ENCODE measurements at places on chromosomes 2 and 18. TPM values are rescaled to one million over a fixed set of nuclear protein-coding genes. Genes with fewer than 3 reads are reported as not detected.

RAX gene
- polyA plus RNA-seq, result not detected

DNA sequence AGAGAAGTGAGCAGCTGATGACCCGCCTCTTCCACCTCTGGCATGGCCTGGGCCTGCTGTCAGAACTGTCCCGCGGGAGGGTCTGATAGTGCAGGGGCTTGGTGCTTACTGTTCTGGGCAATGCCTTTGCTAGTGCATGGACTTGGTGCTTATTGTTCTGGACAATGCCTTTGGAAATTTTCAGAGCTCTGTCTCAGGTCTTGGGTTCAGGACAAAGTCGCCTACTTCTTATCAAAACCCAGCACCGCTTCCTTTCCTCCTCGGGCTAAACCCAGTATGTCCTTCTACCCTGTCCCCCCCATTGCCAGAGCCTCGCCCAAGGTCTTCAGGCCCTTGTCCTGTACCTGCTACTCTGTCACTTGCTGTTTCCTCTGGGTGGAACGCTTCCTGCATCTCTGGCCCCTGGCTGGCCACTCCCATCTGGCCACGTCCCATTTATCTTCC lies 149.6 kb downstream of the ACKR3 start:
- no peak for DNase-seq

DSG4 gene
- polyA plus RNA-seq, result not detected

ANTXR1 gene
- 78.6 TPM for polyA plus RNA-seq

DNA sequence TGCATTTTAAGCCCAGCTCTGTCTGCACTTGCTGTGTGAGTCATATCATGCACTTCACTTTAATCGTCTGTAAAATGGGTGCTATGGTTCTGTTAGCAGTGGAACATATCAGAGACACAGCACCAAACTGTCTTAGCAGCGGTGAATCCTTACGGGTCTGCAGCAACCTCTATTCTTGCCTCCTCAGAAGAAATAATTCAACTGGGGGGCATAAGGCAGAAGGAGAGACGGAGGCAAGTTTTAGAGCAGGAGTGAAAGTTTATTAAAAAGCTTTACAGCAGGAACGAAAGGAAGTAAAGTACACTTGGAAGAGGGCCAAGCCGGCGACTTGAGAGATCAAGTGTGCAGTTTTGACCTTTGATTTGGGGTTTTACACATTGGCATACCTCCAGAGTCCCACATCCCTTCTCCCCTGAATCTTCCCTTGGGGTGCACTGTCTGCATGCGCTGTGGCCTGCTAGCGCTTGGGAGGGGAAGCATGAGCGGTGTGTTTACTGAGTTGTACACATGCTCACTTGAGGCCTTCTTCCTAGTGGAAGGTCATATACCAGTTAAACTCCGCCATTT lies 109.8 kb downstream of the DDX1 start:
- DNase-seq, result no peak

DNA sequence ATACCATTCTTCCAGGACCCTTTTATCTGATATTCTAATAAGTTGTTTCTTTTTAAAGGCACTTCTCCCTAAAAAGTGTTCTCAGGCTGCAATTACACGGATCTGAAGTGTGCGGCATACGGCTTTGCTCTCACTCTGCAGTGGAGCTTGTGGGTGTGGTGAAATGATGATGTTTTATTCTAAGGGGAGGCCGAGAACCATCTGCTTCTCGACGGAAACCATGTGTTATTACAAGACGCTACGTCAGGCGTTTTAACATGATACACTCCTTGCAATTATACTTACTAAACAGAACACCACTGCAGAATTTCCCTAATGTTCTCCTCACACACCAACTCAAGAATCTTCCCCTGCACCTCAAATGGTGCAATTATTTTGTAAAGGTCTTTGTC lies 34.9 kb upstream of the CTDP1 start:
- DNase-seq, result no peak

DNA sequence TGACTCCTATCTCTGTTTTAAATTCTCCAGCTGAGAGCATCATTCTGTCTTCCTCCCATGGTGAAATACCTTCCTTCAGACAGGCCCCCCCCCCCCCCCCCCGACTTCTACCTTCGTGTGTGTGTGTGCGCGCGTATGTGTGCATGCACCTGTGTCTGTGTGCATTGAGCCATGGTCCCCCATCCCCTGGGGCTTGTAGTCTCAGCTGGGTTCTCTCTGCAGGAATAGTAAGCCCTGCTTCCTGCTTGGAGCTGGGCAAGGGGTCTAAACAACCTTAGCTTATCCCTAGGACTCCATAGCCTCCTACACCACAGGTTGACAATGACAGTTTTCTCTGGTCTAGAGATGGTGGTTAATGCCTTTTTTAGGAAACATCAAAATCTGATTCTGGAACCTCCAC lies 427.5 kb upstream of the KLHL29 start:
- no peak for DNase-seq

DNA sequence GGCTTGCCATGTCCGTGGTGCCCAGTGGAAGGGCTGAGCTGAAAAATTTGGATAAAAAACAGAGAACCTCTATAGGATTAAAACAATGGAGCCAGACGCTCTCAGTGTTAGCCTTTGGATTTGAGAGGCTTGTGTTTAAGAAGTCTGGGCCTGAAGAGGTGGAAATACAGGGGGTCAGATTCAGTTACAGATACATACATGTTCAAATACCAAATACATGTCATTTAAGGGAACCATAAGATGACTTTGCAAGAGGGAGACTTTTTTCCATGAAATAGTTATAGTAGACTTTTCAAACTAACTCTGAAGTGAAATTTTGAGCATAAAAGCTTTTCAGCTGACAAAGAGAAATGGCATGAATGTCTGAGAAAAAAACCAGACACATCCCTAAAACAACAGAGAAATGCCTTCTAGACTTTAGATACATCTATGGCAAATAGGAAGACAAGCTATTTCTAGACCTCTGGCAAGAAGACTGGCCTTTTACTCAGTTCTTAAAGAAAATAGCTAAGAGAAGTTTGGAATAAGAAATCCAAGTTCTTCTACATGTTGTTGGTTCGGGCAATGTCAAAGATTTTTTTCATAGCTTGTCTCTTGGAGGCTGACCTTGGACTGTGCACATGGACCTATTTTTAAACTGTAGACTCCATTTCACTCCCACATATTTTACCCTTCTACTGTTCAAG lies 112.9 kb downstream of the LTBP1 start:
- DNase-seq, result no peak

- peak; percentile 3 for DNase-seq
Observed at GRCh38 chr18:63131106-63131958, 188.2 kb downstream of the BCL2 start.

- no peak for DNase-seq
Observed at GRCh38 chr2:156505696-156506095, 69.5 kb downstream of the GPD2 start.

- DNase-seq, result no peak
Observed at GRCh38 chr18:77711096-77711495, 461.4 kb downstream of the GALR1 start.

DNA sequence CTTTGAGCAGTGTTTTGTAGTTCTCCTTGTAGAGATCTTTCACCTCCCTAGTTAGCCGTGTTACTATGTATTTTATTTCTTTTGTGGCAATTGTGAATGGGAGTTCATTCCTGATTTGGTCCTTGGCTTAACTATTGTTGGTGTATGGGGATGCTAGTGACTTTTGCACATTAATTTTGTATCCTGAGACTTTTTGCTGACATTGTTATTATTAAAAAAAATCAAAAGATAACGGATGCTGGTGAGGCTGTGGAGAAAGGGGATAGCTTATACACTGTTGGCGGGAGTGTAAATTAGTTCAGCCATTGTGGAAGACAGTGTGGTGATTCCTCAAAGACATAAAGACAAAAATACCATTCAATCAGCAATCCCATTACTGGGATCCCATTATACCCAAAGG lies 17.0 kb upstream of the ZNF397 start:
- no peak for DNase-seq

DNA sequence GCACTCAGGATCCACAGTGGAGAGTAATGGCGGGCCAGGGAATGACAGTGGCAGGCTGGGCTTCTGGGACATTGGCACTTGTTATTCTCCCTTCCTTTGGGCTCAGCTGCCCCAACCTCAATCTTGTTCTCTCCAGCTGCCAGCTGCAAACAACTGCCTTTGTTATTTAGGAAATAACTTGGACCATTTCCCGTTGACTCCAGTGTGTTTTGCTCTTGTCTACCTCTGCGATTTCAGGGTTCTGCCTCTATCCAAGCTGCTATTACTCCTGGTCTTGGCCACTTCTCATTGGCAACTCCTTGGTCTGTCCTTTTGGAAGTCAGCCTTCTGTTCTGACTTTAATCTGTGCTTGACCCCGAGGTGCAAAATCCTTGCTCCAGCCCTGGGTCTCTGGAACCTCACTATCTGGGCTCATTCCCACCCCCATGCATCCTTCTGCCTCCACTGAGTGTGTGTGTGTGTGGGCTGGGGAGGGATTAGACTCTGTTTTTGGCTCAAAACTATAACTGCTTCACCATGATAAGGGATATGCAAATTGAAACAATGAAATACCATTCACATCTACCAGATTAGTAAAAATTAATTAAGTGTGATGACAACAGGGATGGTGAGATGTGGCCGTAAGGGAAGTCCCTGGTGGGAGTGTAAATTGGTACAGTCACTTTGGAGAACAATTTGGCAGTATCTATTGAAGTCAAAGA lies 134.1 kb upstream of the CXCR4 start:
- DNase-seq, result no peak

DNA sequence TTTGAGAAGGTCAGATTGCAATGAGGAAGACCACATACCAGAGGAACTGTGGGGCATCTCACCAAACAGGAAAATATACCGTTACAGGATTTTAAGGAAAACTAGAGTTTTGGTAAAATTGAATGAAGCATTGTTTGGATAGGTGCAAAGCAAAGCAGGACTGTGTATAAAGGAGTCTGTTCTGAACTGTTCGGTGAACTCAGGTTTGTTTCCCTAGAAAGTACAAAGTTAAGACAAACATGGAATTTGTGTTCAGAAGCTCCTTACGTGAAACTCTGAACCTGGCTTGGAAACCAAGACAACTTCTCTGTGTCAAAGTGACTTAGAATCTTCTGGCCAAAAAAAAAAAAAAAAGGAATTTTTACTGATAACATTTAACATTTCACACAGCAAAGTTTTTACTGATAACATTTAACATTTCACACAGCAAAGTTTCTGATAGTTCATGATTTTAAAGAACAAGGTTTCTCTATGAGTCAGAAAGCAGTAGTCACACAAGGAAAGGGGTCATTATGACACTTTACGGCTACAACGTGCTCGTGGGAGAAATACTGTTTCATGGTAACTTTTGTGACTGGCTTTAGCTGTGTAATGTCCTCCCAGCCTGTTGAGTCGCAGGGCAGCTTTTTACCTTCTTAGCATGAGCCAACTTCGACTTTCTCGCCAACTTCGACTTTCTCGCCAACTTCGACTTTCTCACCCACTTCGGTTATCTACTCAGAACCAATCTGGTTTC lies 21.2 kb upstream of the TET3 start:
- DNase-seq, result no peak

DNA sequence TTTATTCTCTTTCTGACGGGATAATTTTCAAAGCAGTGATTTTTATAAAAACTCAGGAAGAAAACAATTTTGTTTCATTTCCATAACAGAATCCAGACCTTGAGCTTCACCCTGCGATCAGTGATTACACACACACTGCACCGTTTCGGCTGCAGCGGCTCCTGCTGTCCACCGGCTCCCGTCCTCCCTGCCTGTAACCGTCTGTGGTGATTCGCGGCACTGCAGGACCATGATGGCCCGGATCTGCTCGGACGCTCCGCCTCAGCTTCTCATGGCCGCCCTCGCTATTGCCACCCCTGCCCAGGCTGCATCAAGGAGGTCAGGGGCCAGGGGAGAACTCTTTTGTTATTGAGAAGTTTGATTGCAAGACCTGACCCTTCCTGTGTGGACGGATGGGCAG lies 246.1 kb downstream of the TWIST2 start:
- DNase-seq, result no peak

DNA sequence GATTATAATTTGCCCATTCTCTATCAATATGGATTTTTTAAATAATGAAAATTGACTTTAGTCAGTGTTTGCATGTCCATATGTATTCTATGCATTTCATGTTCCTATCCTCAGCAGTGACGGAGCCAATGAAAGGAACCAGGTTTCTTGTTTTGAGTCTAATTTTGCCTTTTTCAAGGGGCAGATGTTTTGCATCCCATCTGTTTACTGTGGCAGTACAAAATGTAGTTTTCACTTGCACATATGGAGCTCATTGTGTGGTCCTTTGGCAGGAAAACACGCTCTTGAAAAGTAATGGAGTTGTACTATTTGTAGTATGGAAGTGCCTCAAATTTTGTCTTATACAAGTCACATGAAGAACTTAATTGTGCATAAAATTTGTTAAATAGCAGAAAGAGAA lies 127.8 kb downstream of the AGPS start:
- no peak for DNase-seq

DNA sequence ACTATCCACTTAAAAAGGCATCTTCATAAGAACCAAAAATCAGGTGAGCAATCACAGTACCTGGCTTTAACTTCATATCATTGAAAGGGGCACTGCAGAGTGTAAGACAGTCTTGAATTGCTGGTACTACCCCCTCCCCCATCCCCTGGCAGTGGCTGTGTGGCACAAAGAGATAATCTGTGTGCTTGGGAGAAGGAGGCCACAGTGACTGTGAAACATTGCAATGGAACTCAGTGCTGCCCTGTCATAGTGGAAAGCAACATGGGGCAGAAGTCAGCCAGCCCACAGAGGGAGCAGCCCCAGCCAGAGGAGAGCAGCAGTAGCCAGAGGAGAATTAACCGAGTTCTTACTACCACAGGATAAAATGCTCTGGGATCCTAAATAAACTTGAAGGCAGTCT lies 45.3 kb upstream of the UGP2 start:
- no peak for DNase-seq

DNA sequence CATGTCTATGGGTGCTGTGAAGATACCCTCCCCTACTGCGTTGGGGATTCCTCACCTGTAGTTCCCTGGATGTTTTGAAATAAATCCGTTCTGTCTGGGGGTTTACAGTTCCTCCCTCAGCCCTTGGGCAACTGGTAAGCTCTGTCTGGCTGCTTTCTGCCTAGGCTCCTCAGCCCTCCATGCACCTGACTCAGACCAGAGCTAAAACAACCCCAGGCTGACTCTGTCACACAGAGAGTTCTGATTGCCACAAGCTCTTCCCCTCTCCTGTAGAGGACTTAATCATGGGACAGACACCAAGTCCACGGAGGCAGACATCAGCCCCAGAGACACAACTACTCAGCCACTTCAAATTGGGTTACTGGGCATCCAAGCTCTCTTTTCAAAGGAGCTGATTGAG lies 6.3 kb downstream of the VIT start:
- no peak for DNase-seq

DNA sequence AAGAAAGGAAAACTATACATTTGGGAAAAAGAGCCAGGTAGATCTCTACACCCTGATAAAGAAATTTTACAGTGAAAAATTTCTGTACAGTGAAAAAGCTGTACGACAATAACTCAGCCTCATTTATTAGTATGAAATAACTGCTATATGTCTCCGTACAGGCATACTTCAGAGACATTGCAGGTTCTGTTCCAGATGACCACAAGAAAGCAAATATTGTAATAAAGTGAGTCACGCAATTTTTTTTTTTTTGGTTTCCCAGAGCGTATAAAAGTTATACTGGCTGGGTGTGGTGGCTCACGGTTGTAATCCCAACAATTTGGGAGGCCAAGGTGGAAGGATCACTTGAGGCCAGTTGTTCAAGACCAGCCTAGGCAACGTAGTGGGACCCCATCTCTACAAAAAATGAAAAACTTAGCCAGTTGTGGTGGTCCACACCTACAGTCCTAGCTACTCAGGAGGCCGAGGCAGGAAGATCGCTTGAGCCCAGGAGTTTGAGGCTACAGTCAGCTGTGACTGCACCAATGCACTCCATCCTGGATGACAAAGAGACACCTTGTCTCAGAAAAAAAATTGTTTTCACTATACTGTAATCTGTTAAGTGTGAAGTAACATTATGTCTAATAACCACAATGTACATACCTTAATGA lies 28.2 kb upstream of the AMMECR1L start:
- no peak for DNase-seq
